Endothelial cell of coronary artery (primary cell): ENCODE measurements at places on chromosomes 16 and 17. TPM values are rescaled to one million over a fixed set of nuclear protein-coding genes. Genes with fewer than 3 reads are reported as not detected.

Gene DNAI2
- not detected in 2 replicates for total RNA-seq

Gene TBC1D3B
- total RNA-seq, result 1.4 and 1.5 TPM in 2 replicates

Gene ZNF652
- total RNA-seq, result 6.1 and 10.4 TPM in 2 replicates

Gene TNFRSF17
- not detected in 2 replicates for total RNA-seq

Gene ZNF750
- 0.09 TPM in 2 replicates for total RNA-seq

Gene CCL8
- not detected in 2 replicates for total RNA-seq

Gene ATPAF2
- 16.6 and 17.5 TPM in 2 replicates for total RNA-seq

Gene ACE
- total RNA-seq, result 27.5 and 46.8 TPM in 2 replicates
